A549 (cell line): ENCODE measurements at places on chromosomes 16 and 17. TPM values are rescaled to one million over a fixed set of nuclear protein-coding genes. Genes with fewer than 3 reads are reported as not detected.

GRCh38 chr17:76920364-76921139, 52.3 kb downstream of the MGAT5B start:
- DNase-seq = no peak

DNA sequence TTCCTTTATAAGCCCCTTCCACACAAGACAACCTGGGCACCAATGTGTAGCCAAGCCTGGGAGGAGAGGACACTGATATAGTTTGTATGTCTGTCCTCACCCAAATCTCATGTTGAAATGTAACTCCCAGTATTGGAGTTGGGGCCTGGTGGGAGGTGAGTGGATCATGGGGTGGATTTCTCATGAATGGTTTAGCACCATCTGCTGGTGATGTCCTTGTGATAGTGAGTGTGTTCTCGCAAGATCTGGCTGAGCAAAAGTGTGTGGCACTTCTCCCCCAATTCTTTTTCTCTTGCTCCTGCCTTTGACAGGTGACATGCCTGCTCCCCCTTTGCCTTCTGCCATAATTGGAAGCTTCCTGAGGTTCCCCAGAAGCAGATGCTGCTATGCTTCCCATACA, 135.8 kb downstream of the USP31 start:
- peak; percentile 35 for DNase-seq

DNA sequence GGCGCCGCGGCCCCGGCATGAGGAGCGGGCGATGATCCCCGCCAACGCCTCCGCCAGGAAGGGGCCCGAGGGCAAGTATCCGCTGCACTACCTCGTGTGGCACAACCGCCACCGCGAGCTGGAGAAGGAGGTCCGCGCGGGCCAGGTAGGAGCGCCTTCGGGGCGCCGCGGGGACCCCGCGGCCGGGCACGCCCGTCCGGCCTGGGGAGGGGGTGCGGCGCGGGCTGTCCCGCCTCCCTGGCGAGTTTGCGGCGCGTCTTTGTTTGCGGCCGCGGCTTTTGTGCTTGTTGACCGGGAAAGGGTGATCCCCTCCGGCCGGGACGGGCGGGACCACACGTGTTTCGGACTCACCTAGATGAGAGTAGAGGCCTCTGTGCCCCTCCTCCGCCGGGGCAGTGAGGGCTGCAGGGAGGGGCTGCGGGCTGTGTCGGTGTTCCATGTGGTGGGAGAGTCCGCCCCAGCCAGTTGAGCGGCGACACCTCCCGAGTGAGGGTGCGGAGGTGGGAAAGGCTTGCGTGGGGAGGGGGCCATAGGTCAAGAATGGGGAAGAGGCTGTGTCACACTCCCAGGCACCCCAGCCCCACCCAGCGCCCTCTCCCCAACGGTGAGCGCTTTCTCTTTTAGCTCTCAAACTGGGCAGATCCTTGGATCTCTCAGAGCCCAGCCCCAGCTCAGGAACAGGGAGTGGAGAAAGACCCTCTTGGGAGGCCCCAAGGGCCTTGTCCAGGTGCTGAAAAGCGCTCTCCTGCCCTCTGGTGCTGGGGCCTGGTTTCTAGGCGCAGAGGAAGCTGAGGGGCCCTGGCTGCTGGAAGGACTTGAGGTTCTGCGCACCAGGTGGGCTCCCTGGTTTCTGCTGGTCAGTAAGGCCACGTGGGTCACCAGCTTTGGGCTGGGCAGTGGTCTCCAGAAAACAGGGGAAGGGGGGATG, 923 bp downstream of the ANKRD13B start:
- no peak for DNase-seq

DNA sequence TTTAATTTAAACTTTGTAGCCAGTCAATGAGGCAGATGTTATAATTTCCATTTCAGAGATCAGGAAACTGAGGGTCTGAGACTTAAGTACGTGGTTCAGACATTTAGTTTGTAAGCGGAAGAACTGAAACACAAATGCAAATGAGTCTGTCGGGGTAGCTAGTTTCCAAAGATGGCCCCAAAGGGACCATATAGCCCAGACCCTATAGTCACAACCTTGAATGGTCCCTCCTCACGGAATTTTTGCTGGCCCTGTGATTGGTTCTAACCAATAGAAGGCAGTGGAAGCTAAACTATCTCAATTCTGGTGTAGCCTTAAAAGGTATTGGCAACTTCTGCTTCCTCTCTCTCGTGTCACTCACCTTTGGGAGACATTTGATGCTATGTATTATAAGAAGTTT, 7.5 kb upstream of the BCO1 start:
- no peak for DNase-seq

The CCL4L2 gene
- not detected in 3 replicates for polyA plus RNA-seq
